Ammon's horn (tissue), 1 donor: ENCODE measurements at places on chromosomes 7 and 10.

- DNase-seq = peak; percentile 35
These were observed 145.2 kb upstream of the UNC5B start for GRCh38 chr10:71067098-71067740.

GRCh38 chr7:24825931-24826661 is 68.8 kb upstream of the GSDME start:
- no peak for DNase-seq

DNA sequence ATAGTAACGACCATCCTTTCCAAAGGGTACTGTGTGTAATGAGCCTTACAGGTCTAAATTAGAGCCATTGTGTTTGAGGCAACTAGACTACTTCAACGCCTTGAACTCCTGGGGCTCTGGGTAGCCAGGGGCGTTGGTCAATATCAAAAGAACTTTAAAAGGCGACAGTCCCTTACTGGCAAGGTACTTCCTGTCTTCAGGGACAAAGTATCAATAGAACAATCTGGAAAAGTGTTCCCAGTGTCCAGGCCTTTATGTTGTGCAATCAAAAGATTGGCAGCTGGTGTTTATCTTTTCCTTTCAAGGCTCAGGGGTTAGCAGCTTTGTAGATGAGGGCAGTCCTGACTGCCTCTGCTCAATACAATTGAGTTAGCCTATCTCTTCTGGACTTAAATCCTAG is 284.3 kb downstream of the PARD3 start:
- no peak for DNase-seq

DNA sequence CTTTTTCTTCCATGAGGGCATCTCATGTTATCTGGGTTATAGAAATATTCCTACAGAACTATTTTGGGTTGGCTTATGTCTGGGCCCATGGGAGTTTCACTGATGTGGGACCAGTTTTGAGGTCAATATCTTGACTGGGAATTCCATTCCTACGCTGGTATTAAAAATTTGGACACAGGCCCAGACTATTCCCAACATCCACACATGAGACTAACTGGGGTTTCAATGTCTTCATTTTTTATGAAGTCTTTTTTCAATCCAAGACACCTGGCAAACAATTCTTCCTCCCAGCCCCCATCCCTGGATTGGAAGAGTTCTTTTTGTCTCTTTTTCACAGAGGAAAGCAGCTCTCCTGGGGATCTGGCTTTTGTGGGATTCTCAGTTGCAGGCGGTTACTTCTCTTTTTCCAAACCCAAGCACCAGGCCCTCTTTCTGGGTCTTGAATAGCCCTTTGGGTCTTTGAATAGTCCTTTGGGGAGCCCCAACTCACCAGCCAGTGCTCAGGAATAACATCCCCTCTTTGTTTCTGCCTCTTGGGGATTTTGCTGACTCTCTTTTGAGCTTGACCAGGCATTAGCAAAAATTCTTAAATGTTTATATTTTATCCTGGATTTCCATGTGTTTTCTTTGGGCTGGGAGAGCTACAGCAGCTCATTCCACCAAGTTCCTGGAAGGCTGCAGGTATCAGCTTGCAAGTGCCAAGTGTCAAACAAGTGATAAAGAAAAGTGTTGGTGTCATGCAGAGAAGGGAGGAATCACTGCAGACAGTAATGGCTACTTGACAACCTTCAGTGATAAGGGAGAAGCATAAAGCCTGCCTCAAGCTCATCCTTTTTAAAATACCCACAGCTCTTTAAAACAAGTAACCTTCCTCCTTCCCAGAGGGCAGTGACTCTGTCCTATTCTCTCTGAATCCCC is 234.3 kb downstream of the ADAM12 start:
- no peak for DNase-seq

GRCh38 chr7:69764147-69764546 is 165.9 kb downstream of the AUTS2 start:
- no peak for DNase-seq

DNA sequence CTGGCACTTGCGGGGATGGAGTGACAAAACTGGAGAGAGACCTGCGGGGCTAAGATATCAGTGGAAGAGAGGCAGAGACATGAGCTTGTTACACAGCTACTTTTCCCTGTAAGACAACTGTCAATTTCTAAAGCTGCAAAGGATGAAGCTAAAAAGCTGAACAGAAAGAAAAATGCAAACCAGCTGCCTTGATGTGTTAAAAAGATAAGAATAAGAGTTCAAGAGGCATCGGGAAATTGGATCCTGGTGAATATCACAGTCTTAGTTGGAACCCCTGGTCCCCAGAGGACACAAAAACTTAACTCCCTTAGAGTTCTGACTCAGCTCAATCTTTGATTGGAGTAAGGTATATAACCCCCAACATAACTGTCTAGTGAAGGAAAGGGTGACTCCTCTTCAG is 38.8 kb downstream of the VPS41 start:
- DNase-seq = no peak

GRCh38 chr7:14381306-14381705 is 391.8 kb upstream of the ETV1 start:
- DNase-seq = no peak

- no peak for DNase-seq
These were observed 11.3 kb upstream of the CTBP2 start for GRCh38 chr10:125171402-125172306.

GRCh38 chr7:99642027-99642426 is 25.3 kb downstream of the ZSCAN25 start:
- DNase-seq = no peak

GRCh38 chr10:51698473-51699063 is 827 bp downstream of the CSTF2T start:
- no peak for DNase-seq

DNA sequence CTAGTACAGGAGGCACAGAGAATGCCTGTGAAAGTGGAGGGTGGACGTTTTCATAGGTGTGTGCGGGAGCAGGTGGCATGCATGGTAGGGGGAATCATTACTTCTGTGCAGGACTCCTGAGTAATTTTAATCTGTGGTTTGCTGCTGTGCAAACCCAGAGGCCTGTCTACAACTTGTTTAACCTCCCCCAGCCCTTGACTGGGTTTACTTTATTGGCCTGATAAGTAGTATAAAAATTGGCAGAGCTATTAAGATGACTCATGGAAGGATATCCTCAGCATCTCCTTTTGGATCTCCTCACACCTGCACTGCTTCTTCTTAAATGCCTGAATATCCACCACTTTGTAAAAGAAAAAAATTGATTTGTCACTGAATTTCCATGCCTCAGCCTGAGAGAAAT is 104.8 kb downstream of the AUTS2 start:
- no peak for DNase-seq

DNA sequence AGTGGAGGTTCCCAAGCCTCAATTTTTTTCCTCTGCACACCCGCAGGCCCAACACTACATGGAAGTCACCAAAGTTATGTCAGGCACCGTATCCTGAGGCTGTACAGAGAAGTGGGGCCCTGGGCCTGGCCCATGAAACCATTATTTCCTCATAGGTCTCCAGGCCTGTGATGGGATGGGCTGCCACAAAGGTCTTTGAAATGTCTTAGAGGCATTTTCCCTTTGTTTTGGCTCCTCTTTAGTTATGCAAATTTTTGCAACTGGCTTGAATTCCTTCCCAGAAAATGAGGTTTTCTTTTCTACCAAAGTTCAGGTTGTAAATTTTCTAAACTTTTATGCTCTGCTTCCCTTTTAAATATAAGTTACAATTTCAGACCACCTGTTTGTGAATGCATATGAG is 365.2 kb downstream of the HGF start:
- DNase-seq = no peak

GRCh38 chr7:100126239-100126930 is 382 bp upstream of the MBLAC1 start:
- DNase-seq = no peak

- DNase-seq = no peak
These were observed 56.1 kb upstream of the GRB10 start for GRCh38 chr7:50838675-50839377.

DNA sequence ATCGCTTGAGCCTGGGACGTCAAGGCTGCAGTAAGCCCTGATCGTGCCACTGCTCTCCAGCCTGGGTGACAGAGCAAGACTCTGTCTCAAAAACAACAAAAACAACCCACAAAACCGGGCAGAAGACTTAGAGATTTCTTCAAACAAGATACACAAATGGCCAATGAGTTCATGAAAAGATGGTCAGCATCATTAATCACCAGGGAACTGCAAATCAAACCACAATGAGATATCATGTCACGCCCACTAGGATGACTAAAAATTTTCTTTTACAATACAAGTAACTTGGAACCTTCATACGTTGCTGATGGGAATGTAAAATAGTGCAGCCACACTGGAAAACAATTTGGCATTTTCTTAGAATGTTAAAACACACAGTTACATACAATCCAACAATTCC is 77.3 kb upstream of the GRID1 start:
- no peak for DNase-seq

- DNase-seq = peak; percentile 44
These were observed 449.6 kb downstream of the GRM8 start for GRCh38 chr7:126803060-126803665.

GRCh38 chr10:103833731-103834365 is 21.5 kb downstream of the SH3PXD2A start:
- peak; percentile 54 for DNase-seq

DNA sequence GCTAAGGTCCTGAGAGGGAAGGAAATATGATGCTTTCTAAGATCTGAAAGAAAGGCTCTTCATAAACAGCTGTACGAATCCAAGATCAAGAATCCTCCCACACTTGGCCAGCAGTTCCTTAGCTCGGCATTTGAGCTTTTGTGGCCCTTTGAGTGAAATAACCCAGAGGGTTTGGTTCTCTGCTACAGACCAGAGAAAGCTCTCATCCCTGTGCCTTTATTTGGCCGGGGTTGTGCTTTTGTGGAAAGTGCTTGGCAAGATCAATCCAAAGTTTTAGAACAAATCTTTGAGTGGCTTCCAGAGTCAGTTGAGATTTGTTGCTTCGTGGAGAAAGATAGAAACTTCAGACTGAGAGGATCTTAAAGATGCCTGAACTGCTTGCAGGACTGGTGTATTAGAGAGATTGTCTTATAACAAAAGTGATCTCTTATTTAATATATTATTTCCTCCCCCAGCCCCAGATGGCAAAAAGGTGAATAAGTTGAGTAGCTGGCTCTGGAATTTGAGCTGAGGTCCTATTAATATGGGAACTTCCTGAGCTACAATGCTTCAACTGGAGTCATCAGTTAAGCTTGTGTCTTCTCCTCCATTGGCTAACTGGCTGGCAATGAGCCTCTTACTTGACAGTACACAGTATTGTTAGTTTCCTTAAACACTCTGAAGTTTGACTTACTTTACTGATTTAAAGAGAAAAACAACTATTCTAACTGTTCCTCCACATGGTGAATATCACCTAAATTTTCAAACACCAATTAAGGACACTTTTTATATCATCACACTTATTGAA is 687.3 kb downstream of the MAGI2 start:
- DNase-seq = no peak

- DNase-seq = peak; percentile 43
These were observed 27.4 kb upstream of the PSAP start for GRCh38 chr10:71878327-71879034.

DNA sequence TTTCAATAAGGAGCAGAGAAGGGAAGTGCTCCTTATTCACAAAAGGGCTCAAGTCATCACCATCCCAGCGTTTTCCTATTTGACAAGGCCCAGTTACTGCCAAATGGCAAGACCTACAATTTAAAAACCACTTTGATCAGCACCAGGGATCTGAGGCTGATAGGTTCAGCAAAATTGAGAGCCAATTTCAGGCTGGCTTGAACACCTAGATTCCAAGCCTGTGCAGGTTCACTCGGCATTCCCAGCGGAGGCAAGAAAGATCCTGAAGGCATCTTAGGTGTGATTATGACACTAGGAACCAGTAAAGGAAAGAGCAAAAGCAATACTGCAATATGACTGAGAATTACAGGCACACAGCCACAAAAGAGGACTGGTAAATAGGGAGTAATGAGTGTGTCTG is 441.4 kb downstream of the CALN1 start:
- no peak for DNase-seq

DNA sequence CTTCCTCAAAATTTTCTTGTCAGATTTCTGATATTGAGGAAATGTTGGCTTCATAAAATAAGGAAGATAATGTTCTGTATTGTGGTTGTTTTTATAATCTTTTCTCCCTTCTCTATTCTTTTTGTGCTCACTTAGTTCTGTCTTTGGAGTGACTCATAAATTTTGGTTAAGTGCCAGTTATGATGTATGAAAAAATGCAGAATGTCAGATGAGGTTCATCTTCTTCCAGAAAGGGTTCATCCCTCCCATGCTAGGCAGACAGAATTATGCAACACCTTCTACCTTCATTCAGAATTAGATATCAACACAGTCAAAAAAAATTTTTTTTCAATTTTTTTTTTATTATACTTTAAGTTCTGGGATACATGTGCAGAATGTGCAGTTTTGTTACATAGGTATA is 36.6 kb upstream of the CYP2C19 start:
- no peak for DNase-seq

GRCh38 chr10:72016608-72017300 is 52.6 kb downstream of the CHST3 start:
- peak; percentile 45 for DNase-seq

DNA sequence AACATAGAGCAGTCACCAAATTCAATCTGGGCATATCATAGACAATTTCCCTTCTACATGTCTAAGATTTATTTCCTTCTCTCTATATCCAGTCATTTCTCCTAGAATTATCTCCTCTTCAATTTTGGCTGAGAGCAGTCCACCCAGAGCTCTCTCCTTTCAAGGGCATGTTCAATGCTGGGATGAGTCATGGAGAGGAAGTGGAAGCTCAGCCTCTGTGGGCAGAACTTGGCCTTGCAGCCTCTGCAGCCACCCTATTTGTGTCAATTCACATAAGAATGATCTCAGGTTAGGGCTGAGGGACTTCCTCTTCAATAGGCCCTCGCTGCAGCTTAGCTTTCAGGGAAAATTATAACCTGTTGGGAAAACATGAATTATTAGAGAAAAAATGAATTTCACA is 560.8 kb downstream of the POM121L12 start:
- DNase-seq = no peak

- DNase-seq = no peak
These were observed 38.6 kb upstream of the NCAPG2 start for GRCh38 chr7:158743219-158743618.

- DNase-seq = no peak
These were observed 26.2 kb downstream of the CUL2 start for GRCh38 chr10:35063837-35064454.

DNA sequence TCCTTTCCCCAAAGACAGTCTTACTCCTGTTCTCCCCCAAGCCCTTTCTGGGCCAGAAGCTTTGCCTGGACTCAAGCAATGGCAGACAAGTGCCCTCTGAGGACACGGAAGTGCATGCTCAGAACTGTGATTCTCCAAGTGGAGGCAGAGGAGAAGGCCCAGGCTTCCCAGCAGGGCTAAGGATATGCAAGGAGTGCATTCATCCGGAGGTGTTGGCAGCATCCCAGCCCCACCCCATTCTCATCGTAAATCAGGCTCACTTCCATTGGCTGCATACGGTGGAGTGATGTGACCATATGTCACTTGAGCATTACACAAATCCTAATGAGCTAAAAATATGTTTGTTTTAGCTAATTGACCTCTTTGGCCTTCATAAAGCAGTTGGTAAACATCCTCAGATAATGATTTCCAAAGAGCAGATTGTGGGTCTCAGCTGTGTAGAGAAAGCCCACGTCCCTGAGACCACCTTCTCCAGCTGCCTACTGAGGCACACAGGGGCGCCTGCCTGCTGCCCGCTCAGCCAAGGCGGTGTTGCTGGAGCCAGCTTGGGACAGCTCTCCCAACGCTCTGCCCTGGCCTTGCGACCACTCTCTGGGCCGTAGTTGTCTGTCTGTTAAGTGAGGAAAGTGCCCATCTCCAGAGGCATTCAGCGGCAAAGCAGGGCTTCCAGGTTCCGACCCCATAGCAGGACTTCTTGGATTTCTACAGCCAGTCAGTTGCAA is 1.4 kb upstream of the RBP3 start:
- no peak for DNase-seq

- peak; percentile 45 for DNase-seq
These were observed 7.7 kb downstream of the PON2 start for GRCh38 chr7:95427166-95427565.

- no peak for DNase-seq
These were observed 28.2 kb downstream of the MINDY4 start for GRCh38 chr7:30799206-30799975.
